ENCODE measurements at places on chromosomes 16 and 17. TPM values are rescaled to one million over a fixed set of nuclear protein-coding genes. Genes with fewer than 3 reads are reported as not detected.

DNA sequence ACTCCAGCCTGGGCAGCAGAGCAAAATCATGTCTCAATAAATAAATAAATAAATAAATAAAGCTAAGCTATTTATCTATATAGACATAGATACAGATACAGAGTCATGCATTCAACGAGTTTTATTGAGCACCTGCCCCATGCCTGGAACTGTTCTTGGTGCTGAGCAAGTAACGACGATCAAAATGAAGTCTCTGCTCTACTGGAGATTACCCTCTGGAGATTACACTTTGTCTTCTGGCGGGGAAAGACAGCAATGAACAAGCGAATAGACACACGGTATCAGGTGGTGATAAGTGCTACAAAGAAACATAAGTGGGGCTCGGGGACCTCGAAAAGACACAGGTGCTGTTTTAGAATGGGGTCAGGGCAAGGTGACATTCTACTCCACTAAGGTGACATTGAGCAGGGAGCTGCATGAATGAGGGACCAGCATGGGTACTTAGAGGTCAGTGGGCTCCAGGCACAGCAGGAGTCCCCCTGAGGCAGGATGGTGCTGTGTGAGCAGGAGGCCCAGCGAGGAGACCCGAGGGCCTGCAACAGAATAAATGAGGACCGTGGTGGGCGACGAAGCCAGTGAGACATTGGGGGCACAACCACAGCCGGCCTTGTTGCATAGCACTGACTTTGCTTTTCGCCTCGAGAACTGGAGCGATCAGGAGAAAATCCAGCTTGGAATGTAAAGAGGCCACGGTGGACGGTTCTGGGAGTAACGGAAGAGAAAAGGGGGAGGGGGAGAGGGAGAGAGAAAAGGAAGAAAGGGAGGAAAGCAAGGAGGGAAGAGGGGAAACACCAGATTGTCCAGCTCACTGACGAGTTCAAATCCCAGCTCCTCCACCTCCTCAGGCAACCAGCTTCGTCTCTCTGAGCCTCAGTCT, 42.4 kb upstream of the MEAK7 start:
- no peak for DNase-seq

GRCh38 chr17:50931144-50931908, 65.2 kb upstream of the TOB1 start:
- DNase-seq = peak; percentile 87

- DNase-seq = peak; percentile 48
Observed at GRCh38 chr17:29252101-29252791, 5.6 kb downstream of the CRYBA1 start.

The SCARF1 gene
- total RNA-seq = 0.15 TPM

The CES3 gene
- total RNA-seq = 0.52 TPM

The DRG2 gene
- 35.0 TPM for total RNA-seq

The KRTAP4-1 gene
- not detected for total RNA-seq

The CSH2 gene
- not detected for total RNA-seq

The RNF222 gene
- total RNA-seq = not detected

Measured in HFFc6 (cell line).